ENCODE measurements at places on chromosomes 7 and 10.
A peak's percentile ranks its signal among the peaks of the same experiment; 100 is the strongest.

- no peak for DNase-seq
These were observed 102.6 kb upstream of the AFAP1L2 start for GRCh38 chr10:114506871-114507385.

GRCh38 chr10:70381471-70382421, 679 bp downstream of the LRRC20 start:
- DNase-seq, result no peak

DNA sequence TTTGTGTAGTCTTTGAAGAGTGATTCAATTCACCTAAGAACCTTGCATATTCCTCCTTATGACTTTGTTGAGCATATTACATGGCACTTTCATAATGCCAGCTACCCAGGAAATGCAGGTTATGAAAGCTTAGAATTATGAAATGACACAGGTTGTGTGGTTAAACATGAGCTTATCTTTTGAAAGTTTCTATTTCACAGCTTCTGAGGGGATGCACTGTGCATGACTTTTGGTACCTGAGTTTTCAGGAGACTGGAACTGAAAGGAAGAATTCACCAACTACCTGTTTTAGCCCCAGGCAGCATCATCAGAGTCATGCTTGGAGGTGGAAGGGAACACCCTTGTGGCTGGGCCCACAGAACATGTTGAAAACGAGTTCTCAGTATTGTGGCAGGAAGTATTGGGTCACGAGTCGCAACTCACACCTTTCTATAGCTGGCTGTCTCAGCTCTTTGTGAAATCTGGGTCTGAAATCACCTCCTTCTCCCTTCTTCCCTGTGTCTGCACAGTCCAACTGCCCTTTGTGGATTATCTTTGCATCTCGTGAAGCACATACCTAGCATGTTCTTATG, 228.2 kb downstream of the PTEN start:
- DNase-seq, result peak; percentile 30

GRCh38 chr10:98599032-98599610, 152.4 kb upstream of the HPS1 start:
- no peak for DNase-seq
